BJ (cell line): ENCODE measurements at places on chromosomes 13 and 19.

DNA sequence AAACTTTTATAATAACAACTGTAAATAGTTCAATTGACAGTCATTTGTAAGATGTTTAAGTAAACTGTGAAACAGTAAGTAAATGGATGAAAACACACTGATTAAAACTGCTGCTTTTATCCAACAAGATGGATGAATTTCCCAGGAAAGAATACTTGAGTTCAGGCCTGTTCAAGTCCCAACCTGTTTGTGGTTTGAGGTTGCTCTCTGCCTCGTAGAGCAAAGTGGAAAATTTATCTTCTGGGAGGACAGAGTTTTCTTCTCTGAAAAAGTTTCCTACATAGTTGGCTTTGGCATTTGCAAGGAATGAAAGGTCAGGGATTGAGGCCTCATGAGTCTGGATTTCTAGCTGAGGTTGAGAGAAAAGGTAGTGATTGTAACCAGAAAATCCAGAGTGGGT is 15.2 kb upstream of the ZNF543 start:
- DNase-seq = no peak

DNA sequence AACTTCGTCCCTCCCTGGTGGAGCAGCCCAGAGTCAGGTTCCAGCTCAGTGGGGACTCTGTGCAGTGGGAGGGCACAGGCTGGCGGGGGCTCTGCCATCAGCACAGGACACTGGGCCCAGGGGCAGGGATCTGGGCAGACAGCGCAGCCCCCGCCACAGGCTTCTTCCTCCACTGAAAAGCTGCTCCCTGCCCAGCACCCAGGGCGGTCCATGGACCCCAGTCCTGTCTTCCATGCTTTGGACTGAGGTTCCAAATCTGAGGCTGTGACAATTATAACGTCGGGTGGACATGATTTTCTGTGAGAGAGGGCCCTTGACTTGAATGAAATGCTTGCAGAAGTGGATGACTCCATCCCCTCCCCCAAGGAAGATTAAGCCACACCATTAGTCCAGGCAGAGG is 21.2 kb upstream of the NCCRP1 start:
- no peak for DNase-seq

GRCh38 chr19:18723871-18724377 is 40.4 kb downstream of the CRTC1 start:
- DNase-seq = no peak

GRCh38 chr19:10718205-10719196 is 622 bp downstream of the DNM2 start:
- DNase-seq = no peak

- DNase-seq = no peak
These were observed 44.6 kb downstream of the NWD1 start for GRCh38 chr19:16764280-16764679.

GRCh38 chr19:55753401-55753800 is 5.5 kb upstream of the RFPL4A start:
- DNase-seq = no peak

- no peak for DNase-seq
These were observed 28.6 kb upstream of the NDFIP2 start for GRCh38 chr13:79452239-79452913.

GRCh38 chr19:41302624-41303351 is 7.2 kb upstream of the CCDC97 start:
- no peak for DNase-seq

DNA sequence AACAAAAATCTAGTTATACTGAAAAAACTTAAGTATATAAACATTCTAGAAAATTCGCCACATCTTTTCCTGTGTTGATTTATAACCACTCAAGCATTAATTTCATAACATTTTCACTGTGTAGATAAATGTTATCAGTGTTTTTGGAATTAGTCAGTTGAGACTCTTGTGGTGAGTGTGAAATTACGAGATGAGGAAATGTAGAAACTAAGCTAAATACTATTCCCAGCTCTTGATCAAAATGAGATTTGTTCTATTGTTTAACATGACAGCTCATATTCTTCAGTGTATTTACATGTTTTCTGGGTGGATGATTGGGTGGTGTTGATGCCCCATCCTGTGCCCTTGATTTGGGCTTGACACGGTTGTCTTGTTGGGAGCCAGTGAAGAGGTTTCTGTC is 406.8 kb downstream of the DACH1 start:
- no peak for DNase-seq

DNA sequence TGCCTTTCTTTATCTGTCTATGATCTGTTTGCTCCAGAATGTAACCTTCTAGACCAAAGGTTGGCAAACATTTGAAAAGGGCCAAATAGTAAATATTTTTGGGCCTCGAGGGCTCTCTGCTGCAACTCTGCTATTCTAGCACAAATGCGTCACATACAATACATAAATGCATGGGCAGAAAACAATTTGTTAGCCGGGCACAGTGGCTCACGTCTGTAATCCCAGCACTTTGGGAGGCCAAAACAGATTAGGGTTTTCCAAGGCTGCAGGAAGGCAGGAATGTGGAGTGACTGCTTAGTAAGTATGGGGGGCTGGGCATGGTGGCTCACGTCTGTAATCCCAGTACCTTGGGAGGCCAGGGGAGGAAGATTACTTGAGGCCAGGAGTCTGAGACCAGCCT is 21.9 kb upstream of the EVI5L start:
- no peak for DNase-seq

DNA sequence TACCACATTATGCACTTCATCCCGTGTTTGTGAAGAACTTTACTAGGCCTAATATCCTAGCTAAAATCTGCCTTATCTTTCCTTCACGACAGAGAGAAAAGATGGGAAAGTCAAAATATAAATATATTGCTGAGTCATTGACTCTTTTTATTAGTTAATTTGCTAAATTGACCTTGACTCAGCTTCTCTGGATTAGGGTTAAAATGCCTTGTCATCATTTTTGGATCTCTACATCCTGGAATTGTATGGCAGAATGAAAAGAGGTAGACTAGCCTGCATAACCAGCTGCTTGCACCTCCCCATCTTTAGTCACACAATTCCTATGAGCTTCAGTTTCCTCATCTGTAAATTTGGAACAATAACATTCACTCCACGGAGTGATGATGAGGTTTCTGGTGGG is 280.3 kb downstream of the DCT start:
- no peak for DNase-seq

GRCh38 chr13:35722458-35723052 is 246.1 kb upstream of the MAB21L1 start:
- DNase-seq = no peak

DNA sequence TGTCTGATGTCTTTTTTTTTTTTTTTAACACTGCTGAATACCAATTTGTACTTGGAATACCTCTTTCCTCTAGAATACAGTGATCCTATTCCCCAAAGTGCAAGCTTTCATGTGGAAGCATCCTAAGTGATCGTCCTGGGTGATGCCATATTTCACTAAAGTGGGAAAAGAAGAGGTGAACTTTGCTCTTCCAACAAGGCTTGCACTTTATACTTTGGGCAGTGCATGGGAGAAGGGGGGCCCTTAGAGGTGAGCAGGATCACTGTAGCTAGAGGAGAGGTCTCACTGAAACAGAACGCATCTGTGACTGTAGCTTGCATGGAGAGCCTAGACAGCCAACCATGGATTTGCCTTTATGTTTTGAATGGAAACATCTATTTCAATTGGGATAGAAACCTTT is 173.8 kb downstream of the STK24 start:
- no peak for DNase-seq

DNA sequence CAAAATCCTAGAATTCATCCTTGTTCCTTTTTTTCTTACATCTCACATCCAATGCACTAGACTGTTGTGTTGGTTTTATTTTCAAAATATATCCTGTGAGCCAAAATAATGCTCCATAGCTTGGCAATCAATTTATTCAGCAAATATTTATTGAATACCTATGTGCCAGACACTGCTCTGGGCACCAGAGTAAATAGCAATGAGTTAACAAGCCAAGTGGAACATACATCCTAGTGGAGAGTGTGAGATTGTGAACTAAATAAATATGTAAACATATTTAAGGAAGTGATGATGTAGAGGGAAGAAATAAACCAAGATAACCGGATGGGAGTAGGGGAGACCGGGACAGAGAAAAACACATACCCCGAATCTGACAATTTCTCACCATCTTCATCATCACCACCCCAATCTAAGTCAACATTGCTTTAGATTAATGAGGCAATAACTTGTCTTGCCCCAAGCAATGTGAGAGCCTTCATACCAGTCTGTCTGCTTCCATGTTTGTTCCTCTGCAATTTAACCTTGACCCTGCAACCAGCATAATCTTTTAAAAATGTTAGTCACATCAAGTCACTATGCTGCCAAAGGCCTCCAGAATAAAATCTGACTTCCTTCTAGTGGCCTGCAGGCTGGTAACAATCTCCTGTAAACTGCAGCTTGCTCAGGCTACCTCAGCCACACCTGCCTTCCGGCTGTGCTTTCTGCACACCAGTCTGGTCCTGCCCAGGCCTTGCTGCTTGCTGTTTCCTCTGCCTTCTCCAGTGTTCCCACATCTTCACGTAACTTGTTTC is 199.2 kb downstream of the DLEU7 start:
- no peak for DNase-seq

DNA sequence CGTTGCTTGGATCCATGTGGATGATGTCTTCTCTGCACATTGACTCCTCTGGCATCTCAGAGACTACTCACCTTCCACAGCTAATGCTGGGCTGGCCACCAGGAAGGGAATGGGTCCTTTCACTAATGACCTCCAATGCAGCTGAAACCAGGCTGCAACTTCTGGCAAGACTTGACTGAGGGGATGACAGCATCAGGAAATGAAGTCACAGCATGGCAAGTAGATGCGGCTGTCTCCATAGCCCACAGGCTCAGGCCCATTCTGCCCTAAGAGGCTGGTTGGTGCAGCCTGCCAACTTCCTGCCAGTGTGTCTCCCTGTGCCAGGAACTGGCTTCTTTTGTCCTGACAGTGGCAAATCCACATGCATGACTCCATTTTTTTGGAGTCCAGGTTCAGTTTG is 467.3 kb downstream of the TSHZ3 start:
- no peak for DNase-seq

GRCh38 chr19:28586474-28586873 is 626.5 kb downstream of the UQCRFS1 start:
- DNase-seq = no peak

GRCh38 chr19:45781214-45782161 is 802 bp downstream of the DMPK start:
- DNase-seq = no peak

GRCh38 chr19:7994928-7995809 is 10.3 kb downstream of the ELAVL1 start:
- DNase-seq = no peak

- DNase-seq = no peak
These were observed 35.6 kb downstream of the ATP11A start for GRCh38 chr13:112725346-112726015.

DNA sequence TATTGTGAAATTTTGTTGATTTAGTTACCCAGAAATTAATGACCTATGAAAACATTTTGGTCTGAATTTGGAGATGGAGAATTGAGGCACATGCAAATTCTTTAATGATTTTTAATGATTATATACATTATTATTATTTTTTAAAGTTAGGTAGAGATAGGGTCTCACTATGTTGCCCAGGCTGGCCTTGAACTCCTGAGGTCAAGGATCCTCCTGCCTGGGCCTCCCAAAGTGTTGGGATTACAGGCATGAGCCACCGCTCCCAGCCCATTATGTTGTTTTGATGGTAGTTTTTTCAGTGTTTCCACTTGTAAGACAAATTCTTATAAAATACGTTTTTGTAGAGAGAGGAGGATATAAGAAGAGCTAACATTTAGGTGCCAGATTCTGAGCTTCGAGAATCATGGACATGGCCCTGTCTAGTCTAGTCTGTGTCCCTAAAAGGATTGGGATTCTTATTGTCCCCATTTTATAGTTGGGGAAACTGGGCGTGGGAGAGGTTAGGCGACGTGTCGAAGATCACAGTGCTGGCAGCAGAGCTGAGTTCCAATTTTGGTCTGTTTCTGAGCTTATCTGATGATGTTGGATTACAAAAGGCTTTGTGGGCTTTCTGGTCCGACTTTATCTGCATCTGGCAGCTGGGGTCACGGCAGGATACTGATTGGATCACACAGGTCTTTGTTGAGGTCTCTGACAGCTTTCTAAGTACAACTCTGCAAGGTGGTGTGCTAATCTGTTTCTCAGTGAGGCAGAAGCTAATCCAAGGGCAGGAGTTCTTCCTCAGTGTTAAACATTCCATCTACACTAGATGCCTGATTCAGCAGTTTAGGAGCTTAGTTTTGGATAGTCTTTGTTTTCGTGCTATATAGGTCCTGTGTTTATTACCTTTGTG is 7.5 kb upstream of the WDR88 start:
- DNase-seq = no peak

DNA sequence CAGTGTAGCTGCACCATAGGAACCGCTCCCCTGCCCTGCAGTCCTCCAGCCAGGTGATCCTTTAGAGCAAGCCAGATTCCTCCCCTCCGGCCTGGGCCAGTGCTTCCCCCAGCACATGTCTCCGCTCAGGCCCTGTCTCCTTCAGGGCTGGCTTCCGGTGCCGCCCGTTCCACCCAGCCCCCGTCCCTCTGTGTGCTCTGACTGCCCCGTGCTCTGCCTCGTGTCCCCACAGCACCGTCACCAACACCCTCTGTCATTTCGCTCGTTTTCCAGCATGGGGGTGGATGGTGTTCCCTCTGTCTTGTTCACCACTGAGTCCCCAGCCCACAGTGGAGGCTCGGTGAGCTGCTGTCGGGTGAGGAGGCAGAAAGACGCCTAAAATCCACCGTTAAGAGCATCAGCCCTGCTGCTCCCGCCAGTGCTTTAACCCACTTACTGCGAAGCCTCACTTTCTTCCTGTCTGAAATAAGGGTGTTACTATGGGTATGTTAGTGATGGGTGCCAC is 54.5 kb downstream of the TSSK6 start:
- DNase-seq = no peak

GRCh38 chr19:49636233-49636932 is 3.6 kb downstream of the RRAS start:
- DNase-seq = no peak

DNA sequence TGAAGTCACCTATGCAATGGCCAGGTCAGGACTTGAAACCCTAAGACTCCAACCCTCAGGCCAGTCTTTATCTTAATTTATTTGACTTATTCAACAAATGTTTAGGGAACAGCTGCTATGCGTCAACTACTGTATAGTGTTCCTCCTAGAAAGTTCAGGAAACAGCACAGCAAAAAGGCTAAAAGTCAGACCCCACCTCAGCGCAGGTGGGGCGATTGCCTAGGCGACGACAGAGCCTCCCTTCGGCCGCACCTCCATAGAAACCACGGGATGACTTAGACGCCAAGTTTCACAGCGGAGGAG is 502 bp downstream of the VRK3 start:
- no peak for DNase-seq

DNA sequence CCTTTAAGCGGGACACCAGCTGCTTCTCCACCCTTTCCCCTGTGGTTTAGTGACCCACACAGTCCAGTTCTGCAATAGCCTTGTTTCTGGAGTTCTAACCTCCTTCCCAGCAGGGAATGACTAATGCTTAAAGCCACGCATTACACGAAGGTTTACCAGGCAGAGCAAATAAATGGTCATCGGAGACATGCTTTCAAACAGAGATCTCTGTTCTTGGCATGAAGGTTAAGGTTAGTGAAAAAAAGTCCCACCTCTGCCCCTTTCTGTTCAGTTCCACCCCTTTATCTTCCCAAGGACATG is 25.3 kb upstream of the MEDAG start:
- peak; percentile 79 for DNase-seq
